A549 treated with AZD2906 at 1 μM for 4 hours (cell line): ENCODE measurements at places on chromosomes 16 and 17. TPM values are rescaled to one million over a fixed set of nuclear protein-coding genes. Genes with fewer than 3 reads are reported as not detected.

HS3ST3A1 gene
- total RNA-seq: 0.17 to 0.61 TPM (median 0.49 TPM) in 5 replicates

VPS4A gene
- 30.8 to 32.5 TPM (median 31.7 TPM) in 5 replicates for total RNA-seq

SLC12A3 gene
- 0.02 to 0.06 TPM in 2 of 5 replicates, not detected in the others for total RNA-seq

CD68 gene
- total RNA-seq: 27.0 to 34.4 TPM (median 31.4 TPM) in 5 replicates

TMEM88 gene
- 0.20 to 0.89 TPM (median 0.71 TPM) in 5 replicates for total RNA-seq

CLEC18A gene
- total RNA-seq: 0.08 to 0.18 TPM (median 0.13 TPM) in 4 of 5 replicates, not detected in the other

CRHR1 gene
- total RNA-seq: 0.09 to 0.28 TPM (median 0.12 TPM) in 5 replicates

KCNJ2 gene
- total RNA-seq: 0.03 to 0.10 TPM (median 0.06 TPM) in 5 replicates

ASGR1 gene
- total RNA-seq: 0.82 to 1.4 TPM (median 1.2 TPM) in 5 replicates

BCAR1 gene
- total RNA-seq: 88.5 to 127 TPM (median 123 TPM) in 5 replicates

HOXB2 gene
- total RNA-seq: 0.31 to 0.64 TPM (median 0.49 TPM) in 5 replicates

MYLK3 gene
- total RNA-seq: 0.03 to 0.07 TPM (median 0.05 TPM) in 5 replicates

ATP2A3 gene
- 4.3 to 5.3 TPM (median 4.7 TPM) in 5 replicates for total RNA-seq

SMCR8 gene
- 13.4 to 15.5 TPM (median 15.0 TPM) in 5 replicates for total RNA-seq

NEUROD2 gene
- 0.01 to 0.07 TPM (median 0.01 TPM) in 3 of 5 replicates, not detected in the others for total RNA-seq

SLC5A10 gene
- 0.13 to 0.27 TPM (median 0.17 TPM) in 5 replicates for total RNA-seq
